Vagina (tissue), 2 donors: ENCODE measurements at places on chromosomes 1 and 21.

- H3K27me3 ChIP-seq = no peaks in the 10 kb centered on the region
- no peaks in the 10 kb centered on the region for H3K36me3 ChIP-seq
- no peak overlapping the region for H3K27ac ChIP-seq
- no peak overlapping the region for H3K4me3 ChIP-seq
- no peaks in the 10 kb centered on the region for H3K4me1 ChIP-seq
- DNase-seq = no peak
Measured at GRCh38 chr1:76300556-76300955, 226.0 kb downstream of the ST6GALNAC3 start.

- H3K36me3 ChIP-seq = no peaks in the 10 kb centered on the region
- no peak for DNase-seq
- no peak overlapping the region for H3K4me3 ChIP-seq
- peaks cover 16% of the 10 kb centered on the region for H3K4me1 ChIP-seq
Measured at GRCh38 chr21:32468681-32469111, 56.2 kb downstream of the EVA1C start.

GRCh38 chr21:41593051-41593759 is 85.2 kb upstream of the TMPRSS2 start:
- no peak overlapping the region for H3K4me3 ChIP-seq
- no peaks in the 10 kb centered on the region for H3K4me1 ChIP-seq
- peak; percentile 54 for DNase-seq
- H3K27me3 ChIP-seq = no peaks in the 10 kb centered on the region
- H3K36me3 ChIP-seq = no peaks in the 10 kb centered on the region
- H3K27ac ChIP-seq = no peak overlapping the region

DNA sequence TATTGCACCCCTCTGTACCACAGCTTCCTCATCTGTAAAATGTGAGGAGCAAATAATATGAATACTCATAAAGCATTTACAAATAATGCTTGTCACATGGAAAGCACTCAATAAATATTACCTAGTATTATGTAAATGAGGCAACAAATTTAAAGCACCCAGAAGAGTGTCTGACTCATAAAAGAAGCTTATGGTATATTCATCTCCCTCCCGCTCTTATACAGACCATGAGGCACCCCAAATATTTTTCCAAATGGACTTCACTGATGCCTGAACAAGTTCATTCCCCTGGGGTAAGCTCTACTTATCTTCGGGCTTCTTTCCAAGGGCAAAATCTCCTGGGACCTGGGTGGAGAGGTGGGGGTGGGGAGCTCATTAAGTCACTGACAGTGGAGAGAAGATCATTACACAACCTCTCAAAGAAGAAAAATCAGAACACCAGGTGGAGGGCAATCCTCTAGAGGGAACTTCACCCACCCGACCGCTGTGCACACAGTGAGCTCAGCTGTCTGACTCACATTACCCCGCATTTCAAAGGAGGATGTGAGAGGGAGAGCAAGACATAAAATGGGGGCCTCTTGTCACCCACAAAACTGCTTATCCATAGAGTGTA is 166.2 kb downstream of the ASTN1 start:
- H3K27ac ChIP-seq = no peak overlapping the region
- DNase-seq = no peak
- no peaks in the 10 kb centered on the region for H3K4me1 ChIP-seq
- H3K4me3 ChIP-seq = no peak overlapping the region
- no peaks in the 10 kb centered on the region for H3K36me3 ChIP-seq
- H3K27me3 ChIP-seq = no peaks in the 10 kb centered on the region

DNA sequence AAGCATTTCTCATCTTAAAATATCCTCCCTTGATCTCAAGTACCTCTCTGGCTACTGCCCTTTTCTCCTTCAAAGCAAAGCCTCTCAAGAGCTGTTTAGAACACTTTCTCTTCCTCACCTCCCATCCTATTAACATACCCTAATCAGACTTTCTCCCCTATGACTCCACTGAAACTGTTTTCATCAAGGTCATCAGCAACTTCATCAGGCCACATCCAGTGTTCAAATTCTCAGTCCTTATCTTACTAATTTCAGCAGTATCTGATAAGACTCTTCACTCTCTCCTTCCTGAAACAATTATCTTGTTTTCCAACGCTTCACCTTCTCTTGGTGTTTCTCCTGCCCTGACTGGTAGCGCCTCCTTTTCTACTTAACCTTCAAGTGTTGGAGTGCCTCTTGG is 1.5 kb upstream of the RAP1A start:
- DNase-seq = no peak
- H3K4me3 ChIP-seq = no peak overlapping the region
- no peaks in the 10 kb centered on the region for H3K27me3 ChIP-seq

DNA sequence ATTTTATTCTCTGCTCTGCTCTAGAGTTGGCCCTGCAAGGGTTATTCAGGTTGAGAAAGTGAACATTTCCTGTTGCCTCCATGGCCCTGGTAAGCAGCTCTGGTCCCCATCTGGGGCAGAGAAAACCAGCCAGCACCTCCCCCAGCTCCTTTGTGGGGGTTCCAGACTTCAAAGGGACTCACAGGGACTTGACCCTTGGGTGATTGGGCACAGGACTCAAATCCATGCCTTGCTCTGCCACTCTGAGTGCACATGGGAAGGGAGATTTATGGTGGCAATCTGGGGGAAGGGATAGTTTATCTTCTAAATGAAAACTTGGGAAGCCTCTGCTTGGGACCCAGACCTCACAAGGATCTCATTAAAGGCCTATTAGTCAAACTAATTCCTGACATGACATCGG is 212.8 kb downstream of the FOXD2 start:
- H3K27me3 ChIP-seq = no peaks in the 10 kb centered on the region
- H3K4me3 ChIP-seq = no peak overlapping the region
- no peak for DNase-seq
- peaks cover 9% of the 10 kb centered on the region for H3K4me1 ChIP-seq

GRCh38 chr1:90579212-90579802 is 137.8 kb downstream of the BARHL2 start:
- H3K4me1 ChIP-seq = no peaks in the 10 kb centered on the region
- no peaks in the 10 kb centered on the region for H3K27me3 ChIP-seq
- H3K36me3 ChIP-seq = no peaks in the 10 kb centered on the region
- no peak overlapping the region for H3K4me3 ChIP-seq
- DNase-seq = no peak
- H3K27ac ChIP-seq = no peak overlapping the region
